ENCODE measurements at places on chromosomes 12 and 14.

DNA sequence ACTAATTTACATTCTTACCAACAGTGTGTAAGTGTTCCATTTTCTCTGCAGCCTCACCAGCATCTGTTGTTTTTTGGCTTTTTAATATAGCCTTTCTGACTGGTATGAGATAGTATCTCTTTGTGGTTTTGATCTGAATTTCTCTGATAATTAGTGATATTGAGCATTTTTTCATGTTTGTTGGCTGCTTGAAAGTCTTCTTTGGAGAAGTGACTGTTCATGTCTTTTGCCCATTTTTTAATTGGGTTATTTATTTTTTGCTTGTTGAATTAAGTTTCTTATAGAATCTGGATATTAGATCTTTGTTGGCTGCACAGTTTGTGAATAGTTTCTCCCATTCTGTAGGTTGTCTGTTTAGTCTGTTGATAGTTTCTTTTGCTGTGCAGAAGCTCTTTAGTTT is 48.0 kb upstream of the OR6J1 start:
- no peak for DNase-seq

GRCh38 chr12:14845350-14845750 is 2.0 kb upstream of the ART4 start:
- peak; percentile 72 for DNase-seq

GRCh38 chr14:53249059-53249458 is 95.9 kb upstream of the DDHD1 start:
- no peak for DNase-seq

DNA sequence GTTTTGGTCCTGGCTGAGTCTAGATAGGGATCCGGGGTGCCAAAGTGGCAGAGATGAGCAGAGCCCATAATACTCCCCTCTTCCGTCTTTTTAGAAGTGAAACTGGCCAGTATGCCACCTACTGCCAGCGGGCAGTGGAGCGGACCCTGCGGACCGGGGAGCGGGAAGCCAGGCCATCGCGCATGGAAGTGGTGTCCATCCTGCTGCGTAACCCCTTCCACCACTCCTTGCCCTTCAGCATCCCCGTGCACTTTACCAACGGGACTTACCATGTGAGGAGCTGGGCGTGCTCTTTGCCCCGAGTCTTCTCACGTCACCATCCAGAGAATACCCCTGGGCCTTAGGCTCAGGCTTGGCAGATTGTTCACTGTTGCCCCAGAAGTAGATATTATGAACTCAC is 21.0 kb downstream of the PIGH start:
- DNase-seq: no peak

DNA sequence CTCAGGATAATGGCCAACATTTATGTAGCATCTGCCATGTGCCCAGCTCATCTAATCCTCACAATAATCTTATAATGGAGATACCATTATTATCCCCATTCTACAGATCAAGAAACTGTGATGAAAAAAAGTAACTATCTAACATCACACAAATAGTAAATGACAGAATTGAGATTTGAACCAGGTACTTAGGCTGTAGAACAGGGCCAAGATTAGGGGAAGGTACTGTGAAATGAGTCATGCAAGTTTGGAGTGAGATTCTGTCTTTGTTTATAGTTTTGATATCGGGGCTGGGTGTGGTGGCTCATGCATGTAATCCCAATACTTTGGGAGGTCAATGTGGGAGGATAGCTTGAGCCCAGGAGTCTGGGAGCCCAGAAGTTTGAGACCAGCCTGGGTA is 1.3 kb upstream of the GNPTAB start:
- DNase-seq: no peak
